ENCODE measurements at places on chromosomes 7 and 10.

DNA sequence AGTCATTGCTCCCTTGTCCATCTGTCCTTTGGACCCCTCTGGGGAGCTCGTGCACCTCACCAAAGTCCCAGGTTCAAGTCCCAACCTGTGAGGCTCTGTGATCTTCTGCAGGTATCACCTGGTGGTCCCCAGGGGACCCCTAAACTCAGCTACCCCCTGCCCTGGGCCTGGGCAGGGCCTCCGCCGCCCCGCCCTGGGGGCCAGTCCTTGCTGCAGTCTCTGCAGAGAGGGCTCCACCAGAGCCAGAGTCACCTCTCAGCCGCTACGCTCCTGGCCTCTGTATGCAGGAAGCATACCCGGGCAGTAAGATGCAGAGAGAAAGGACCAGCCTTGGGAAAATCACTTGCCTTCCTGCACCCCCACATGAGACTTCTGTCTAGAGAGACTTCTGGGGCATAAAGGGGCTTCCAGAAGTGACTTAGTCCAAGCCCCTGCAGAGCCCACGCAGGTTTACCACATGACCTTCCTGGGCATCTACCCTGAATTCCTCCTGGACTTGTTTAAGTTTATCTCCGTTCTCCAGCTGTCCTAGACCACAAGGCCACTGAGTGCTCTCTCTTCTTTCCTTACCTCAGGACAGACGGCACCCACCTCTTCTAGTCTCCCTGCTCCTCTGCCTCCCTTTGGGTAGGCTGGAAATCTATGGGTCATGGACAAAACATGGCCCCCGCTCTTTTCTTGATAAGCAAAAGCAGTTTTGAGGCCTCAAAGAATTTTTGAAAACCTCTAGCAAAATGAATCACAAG lies 21.2 kb downstream of the CALML5 start:
- DNase-seq: no peak

DNA sequence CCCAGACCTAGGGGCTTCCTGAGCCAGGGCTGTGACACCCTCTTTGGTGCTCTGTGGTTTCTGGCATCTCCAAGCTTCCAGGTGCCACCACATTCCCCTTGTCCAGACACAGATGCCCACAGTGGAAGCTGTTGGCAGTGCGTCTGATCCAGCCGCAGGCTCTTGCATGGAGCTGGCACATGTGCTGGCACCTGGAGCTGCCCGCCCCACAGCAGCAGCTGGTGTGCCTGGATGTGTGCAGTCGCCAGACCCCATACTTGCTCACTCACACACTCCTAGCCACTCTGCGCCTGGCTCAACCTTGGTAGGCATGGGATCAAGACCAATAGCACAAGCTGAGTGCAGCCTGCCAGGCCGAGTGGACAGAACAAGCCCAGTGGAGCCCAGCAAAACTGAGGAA lies 106.5 kb downstream of the LYZL1 start:
- DNase-seq: no peak

GRCh38 chr7:46319841-46320240 lies 398.8 kb upstream of the IGFBP3 start:
- DNase-seq: no peak

GRCh38 chr10:130466271-130466997 lies 330.2 kb downstream of the GLRX3 start:
- DNase-seq: no peak

DNA sequence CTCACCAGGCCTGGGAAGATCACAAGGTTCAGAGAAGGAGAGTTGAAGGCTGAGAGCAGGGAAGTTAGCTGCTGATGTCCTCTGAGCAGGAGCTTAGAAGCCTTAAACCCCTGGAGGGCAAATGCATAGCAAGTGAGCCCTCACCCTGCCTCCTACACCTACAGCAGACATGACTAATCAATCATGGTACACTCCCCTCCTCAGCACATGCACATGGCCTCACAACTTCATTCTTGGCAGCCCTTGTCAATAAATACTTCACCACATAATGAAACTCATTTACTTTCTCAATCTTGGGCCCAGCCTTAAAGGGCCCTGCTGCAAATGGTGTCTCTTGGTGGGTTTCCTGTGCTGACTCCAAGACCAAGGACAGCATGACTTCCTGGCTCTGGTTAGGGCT lies 12.9 kb downstream of the MMRN2 start:
- peak; percentile 39 for DNase-seq

GRCh38 chr7:47211519-47211973 lies 370.4 kb downstream of the TNS3 start:
- DNase-seq: no peak

DNA sequence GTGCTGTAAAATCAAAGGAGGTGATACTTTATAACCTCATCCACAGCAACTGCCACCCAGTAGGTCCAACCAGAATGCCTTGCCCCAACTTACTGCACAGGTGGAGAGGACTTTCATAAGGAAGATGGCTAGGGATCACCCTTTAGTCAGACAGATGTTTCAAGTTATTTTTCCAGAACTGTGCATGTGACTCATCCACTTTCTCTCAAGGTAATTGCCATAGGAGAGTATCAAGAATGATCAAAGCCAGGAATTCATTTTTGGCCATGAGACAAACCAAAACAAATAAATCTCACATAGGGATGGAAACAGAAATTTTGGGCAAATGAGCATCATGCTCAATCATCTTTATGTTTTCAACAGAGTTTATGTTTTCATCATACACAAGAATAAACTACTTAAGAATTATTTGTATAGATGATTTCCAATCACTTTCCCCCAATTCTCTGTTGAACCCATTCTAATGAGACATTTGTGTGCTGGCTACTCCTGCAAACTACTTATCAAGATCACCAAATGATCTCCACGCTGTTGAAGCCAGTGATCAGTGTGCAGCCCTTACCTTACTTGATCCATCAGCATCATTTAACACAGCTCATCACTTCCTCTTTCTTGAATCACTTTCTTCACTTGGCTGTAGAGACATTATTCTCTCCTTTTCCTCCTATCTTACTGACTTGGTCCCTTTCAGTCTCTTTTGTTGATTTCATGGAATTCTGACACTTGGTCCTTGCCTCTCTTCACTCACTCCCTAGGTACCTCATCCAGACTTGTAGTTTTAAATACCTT lies 74.0 kb downstream of the SLC16A9 start:
- peak; percentile 16 for DNase-seq

DNA sequence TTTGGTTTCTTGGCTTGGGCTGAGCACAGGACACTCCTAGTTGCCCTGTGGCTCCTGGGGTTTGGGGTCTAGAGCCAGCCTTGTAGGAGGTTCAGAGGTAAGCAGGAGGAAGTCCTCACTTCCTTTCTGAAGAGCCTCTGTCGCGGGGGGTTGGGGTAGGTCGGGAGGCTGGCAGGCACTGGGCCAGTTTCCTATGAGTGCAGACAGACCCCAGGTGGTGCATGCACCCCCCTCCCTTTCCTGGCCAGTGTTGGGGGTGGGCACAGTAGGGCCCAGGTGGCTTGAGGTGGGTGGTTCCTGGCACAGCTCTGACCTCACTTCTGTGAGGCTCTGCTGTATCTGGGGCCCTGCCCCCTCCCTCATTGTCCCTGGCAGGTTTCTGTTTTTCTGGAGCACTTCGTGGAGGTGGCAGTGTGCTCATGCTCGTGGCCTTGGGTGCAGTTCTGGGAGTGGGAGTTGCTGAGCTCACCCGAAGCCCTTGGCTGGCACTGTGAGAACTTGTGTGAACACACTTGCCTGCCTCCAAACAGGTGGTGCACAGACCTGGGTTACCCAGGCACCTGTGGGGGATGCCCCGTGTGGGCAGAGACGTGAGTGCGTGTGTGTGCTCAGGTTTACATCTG lies 1.8 kb downstream of the PALD1 start:
- no peak for DNase-seq

DNA sequence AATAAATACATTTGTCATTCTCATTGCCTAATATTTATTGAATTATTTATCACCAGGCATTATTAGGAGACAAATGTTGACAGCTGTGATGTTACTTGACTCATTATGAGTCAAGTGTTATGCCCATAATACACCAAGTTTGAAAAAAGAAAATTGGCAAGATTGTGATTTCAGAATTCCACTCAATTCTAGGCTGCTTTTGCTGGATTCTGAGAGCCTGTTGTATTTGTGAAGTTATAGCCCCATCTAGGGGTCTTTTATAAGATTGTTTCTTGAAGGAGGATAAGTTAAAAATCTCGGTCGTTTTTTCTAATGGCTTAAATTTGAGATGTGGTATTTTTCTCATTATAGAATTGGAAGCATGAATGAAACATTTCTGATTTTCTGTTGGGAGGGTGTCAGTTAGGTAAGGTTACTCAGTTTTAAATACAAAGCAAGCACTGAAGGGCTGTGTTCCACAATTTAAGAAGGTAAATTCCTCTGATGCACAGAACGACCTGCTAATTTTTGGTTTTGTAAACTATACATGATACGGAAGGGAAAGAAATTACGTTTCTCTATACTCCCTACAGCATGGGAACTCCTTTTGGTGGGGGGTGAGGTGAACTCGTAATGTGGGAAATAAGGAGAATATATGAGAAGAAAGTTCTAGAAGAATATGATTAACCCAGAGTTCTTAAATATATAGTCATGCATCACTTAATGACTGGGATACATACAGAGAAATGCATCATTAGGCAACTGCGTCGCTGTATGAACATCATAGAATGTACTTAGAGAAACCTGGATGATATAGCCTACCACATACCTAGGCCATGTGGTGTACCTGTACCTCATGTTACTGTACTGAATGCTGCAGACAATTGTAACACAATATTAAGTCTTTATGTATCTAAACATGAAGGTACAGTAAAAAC lies 2.6 kb downstream of the STK31 start:
- DNase-seq: peak; percentile 72

GRCh38 chr10:59906417-59907202 lies at the start of gene CCDC6:
CCDC6 (minus strand) TSS chr10:59906556; CDS start chr10:59906424, 132 bp downstream.
- DNase-seq: peak; percentile 95

DNA sequence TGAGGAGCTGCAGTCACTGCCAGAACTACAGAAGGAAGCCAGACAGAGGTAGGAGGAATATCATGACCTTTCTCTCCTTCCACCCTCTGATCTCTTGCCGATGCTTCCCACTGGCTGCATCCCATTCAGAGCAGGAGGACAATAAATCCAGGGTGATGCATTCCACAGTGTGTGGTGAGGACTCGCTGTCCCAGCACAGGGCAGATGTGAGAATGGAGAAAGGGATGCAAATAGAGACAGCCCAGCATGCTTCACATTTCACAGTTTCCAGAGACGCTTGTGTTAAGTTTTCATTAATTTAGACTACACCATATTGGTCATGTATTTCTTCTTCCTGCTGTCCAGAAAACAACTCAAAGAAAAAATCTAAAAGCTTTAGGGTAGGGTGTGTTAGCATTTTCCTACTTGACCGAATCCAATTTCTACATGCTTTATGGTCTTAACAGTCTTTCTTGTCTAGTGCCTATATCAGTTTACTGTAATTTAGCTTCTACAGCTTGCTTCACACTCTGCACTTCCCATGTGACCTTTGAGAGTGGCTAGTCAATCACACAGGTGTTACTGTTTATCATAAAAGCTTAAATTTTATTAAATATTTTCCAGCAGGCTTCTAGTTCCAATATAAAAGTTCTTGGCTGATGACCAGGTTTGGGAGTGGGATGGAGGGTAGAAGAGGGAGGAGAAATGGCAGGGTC lies 155.6 kb downstream of the RAPGEF5 start:
- DNase-seq: no peak

- no peak for DNase-seq
These were observed 48.9 kb downstream of the RNLS start for GRCh38 chr10:88534072-88534665.

DNA sequence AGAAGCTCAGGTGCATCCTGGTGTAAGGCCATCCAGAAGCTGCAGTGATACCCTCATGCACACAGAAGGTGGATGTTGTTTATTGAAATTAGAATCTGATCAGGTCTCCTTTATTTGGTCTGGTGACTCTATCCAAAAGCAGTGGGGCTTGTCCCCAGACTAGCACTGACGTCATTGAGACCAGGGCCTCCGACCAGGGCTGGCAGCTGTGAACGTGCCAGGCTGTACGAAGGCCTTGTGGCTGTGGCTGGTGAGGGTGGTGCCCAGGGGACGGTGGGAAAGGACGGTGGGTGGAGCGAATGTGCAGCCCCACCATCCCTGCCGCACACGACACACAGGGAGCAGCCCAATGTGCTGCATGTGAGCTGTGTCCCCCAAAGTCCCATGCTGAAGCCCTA lies 160.0 kb downstream of the ADARB2 start:
- no peak for DNase-seq

Data from kidney tubule cell (primary cell).